ENCODE measurements at places on chromosomes 12 and 14.

DNA sequence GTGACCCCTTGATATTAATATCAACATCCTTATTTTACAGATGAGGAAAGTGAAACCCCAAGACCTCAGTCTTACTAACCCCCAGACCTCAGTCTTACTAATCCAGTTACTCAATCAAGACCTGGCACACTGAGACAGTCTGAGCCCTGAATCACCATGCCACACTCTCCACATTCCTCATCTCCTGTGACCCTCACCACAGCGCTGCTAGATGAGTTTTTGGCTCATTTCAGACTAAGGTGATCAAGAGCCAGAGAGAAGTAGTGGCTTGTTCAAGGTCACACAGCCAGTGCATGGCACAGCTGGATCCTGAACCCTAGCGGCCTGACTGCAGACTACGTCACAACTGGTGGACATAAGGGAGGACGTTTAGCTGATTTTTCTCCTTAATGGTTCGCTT, 579.2 kb downstream of the BCL11B start:
- DNase-seq: no peak

- DNase-seq: no peak
These were observed 6.2 kb downstream of the FOXJ2 start for GRCh38 chr12:8038659-8039114.

- DNase-seq: no peak
These were observed 106.6 kb downstream of the PRICKLE1 start for GRCh38 chr12:42482748-42483520.

DNA sequence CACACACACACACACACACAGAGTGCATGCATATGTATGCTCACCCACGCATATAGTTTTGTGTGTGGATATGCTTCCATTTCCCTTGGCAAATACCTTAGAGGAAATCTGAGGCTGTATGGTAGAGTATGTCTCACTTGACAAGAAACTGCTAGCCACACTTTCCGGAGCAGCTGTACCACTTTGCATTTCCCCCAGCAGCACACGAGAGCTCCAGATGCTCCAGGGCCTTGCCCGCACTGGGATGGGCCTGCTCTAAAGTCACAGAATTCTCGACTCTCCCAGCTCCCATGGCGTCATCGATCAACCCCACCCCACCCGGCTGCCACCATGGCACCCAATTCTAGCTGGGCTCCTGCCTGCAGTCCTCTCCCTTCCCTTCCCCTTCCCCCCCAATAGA, 21.9 kb downstream of the CLMN start:
- no peak for DNase-seq

GRCh38 chr12:63668028-63668799, at the start of gene DPY19L2:
TSS of gene DPY19L2 (minus strand) at chr12:63668493. CDS start at chr12:63668393, 100 bp downstream.
- no peak for DNase-seq

DNA sequence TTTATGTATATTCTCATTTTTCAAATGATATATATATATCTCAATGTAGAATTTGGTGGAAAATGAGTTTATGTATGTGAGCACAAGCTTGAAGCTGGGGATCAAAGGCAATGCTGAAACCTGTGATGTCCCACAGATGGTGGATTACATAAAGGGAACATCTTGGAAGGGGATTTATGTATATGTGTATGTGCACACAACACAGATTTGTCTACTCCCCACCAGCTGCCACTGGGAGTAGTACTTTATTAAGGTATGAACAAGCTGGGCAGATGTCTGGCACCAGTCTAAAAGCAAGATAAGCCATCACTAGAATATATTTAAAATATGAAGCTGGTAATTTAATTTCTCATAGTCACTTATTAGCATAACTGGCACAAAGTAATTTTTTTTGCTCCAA, 895.6 kb downstream of the SLC6A15 start:
- DNase-seq: no peak

DNA sequence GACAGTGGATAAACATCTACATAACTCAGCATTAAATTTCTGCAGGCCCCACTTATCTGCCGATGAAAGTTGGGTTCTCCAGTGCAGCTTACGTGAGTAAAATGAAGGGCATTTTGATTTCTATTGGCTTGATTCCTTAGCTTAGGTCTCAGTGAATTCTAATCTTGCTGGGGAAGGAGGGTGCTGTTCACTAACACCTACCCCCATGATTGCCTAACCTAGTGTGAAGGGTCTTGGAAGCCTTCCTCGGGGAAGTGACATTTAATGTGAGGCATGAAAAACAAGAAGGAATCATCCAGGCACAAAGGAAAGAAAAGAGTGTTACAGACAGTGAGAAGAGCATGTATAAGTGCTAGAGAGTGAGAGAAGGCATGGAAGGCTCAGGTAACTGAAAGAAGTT, 81.0 kb downstream of the DAAM1 start:
- no peak for DNase-seq

DNA sequence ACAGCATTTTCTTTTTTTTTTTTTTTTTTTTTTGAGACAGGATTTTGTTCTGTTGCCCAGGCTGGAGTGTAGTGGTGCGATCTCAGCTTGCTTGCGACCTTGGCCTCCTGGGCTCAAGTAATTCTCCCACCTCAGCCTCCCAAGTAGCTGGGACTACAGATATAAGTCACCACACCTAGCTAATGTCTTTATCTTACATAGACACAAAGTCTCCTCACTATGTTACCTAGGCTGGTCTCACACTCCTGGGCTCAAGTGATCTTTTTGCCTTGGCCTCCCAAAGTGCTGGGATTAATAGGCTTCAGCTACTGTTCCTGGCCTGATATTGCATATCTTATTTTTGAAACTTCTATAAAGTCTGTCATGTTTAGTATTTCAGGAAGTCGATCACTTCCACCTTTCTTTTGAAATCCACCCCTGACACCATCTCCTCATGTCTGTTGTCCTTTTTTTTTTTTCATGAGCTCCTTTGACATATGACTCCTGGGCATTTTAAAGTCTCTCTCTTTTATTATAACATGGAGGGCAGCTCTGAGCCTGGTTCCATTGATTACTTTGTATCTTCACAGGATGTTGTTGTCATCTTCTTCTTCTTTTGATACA, 5.9 kb upstream of the A2ML1 start:
- no peak for DNase-seq

- DNase-seq: no peak
These were observed 19.4 kb upstream of the SNX6 start for GRCh38 chr14:34649344-34649743.

All from forelimb muscle (tissue), 1 donor.